Glutamatergic neuron (in vitro differentiated cells): ENCODE measurements at places on chromosomes 12 and 14. TPM values are rescaled to one million over a fixed set of nuclear protein-coding genes. Genes with fewer than 3 reads are reported as not detected.

DNA sequence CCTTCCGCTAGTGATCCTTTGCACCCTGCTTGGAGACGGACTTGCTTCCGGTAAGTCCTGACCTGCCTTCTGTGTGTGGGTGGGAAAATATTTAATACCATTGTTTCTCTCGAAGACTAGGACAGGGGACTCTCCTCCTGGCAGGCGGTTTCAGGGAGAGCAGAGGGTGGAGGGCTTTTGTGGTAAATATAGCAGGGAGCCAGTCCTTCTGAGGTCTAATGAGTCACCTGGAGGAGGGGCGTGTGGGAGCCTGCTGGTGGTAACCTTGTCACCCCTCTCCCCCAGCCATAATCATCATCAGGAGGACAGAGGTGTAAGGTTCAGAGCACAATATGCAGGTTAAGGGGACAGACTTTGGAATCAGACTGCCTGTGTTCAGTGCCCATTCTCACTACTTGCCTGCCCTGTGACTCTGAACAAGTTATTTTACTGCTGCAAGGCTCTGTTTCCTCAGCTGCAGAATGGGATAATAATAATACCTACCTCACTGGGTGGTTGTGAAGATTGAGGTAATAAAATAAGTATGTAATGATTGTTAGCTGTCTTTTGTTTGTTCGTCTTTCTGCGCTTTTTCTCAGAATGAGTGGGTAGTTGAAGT lies 47.4 kb downstream of the SUSD6 start:
- no peak for DNase-seq

- DNase-seq: no peak
Measured at GRCh38 chr14:91048265-91048664, 12.2 kb downstream of the RPS6KA5 start.

DNA sequence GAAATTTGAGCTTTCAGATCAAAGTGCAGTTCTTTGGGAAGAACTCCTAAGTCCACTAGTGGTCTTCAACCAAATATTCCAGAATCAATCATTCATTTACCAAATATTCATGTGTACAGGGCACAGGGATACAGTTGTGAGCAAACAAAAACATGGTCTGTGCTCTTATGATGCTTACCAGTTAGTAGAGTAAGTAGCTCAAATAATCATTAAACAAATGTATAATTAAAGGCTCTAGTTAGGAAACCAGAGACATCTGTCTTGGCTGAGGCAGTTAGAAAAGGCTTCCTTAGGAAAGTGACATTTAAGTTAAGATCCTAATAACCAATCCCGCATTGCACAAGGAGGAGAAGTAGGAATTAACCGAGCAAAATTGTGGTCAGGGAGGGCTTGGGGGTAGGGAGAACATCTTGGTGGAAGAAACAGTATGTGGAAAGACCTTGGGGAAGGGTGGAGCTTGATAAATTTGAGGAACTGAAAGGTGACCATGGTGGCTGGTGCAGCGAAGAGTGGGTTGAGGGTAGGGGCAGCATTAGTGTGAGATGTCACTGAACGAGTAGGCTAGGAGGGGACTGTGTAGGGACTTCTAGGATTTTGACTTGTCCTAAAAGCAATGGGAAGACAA lies 40.0 kb downstream of the PEBP1 start:
- DNase-seq: no peak

DNA sequence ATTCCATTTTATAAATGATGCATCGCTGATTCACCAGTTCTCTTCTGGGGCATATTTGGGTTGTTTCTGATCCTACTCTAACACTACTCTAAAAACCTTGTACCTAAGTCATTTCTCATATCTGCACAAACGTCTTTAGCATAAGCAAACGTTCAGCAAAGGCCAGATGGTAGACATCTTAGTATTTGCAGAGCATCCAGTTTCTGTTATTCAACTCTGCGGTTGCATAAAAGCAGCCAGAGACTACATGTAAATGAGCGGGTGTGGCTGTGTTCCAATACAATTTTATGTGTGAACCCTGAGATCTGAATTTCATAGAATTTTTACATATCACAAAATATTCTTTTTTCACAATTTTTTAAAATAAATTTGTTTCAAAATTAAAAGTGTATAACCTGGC lies 22.8 kb upstream of the MMP17 start:
- no peak for DNase-seq

- peak; percentile 45 for DNase-seq
Measured at GRCh38 chr14:77059276-77059915, 30.9 kb upstream of the IRF2BPL start.

- DNase-seq: no peak
Measured at GRCh38 chr12:131065279-131065678, 111.6 kb downstream of the ADGRD1 start.

- no peak for DNase-seq
Measured at GRCh38 chr12:3882406-3882805, 9.2 kb upstream of the PARP11 start.

DNA sequence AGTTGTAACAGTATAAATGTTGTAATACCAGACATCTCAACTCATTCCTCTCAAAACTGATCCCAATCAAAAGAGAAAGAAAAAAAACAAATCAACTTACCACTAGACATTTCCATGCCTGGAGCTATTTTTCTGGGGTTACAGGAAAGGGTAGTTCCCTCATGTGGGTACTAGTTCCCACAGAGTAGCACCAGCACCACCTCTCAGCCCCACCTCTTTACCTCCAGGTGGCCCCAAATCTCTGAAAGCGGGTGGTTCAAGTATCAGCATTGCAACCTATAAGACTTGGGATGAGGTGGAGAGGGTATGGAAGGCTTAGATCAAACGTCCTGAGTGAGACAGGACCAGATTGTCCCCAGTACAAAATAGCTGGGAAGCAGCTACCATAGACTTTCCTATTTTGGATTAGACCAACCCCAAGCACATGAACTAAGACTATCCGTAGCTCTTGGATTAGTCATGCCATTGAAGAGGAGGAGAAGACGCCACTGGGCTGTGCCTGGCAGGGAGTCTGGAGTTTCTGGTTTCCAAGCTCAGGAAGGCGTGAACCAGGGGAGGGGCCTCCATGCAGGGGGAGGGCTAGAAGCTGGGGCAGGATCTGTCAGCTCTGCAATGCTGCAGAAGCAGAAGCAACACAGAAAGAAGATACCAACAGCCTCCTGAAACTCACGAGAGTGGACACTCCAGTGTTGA lies at the start of gene SLC39A2:
TSS of gene SLC39A2 (plus strand) at position 620 of the 693 bp plus-strand sequence. CDS start 154 bp downstream, outside the sequence.
- DNase-seq: no peak

DNA sequence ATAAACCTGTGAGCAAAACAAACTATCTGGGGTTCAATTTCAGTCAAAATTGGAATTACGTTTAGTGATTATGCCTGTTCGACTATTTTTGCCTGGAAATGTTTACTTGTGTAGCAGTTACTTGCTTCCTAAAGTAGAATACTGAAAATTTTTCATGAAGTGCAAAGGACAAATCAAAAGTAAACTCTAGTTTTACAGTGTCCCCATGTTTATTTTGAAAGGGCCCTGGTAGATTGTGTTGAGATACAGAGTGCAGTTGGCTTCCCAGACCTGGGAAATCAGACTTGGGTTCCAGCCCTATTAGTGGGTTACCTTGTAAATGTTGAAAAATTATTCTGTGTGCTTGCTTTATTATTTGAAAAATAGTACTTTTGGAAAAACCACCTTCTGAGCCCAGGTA lies 17.3 kb downstream of the KLRB1 start:
- DNase-seq: no peak

- DNase-seq: no peak
Measured at GRCh38 chr14:37623971-37624370, 28.5 kb downstream of the TTC6 start.

- DNase-seq: no peak
Measured at GRCh38 chr12:90321369-90321768, 612.7 kb upstream of the ATP2B1 start.

GRCh38 chr12:8648576-8649205 lies 13.9 kb downstream of the MFAP5 start:
- DNase-seq: no peak

- DNase-seq: no peak
Measured at GRCh38 chr14:91888641-91889476, 21.5 kb upstream of the TC2N start.

DNA sequence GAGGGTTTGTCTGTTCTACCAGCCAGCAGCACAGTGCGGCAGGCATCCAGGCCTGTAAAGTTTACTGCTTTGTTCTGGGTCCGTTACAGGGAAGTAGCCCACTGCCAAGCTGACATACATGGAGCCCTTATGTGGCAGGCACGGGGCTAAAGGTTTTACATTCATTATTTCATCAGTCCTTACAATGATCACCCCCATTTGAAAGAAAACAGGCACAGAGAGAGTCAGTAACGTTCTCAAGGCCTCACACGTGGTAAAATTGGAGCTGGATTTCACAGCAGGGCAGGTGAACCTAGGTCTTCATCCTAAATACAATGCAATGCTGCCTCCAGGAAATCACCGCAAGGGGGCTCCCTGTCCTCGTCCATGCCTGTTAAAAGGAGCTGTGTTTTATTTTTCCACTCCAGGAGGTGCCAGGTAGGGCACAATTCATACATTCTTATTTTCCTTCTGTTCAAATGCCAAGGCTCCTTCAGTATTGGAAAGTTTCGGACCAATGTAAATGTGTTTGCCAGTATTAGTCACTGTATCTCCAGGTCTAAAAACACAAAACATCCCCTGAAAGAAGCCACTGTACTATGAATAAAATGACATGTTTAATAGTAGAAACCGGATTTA lies 172.2 kb upstream of the GZMB start:
- DNase-seq: peak; percentile 82

- DNase-seq: no peak
Measured at GRCh38 chr12:55692631-55693322, 14.9 kb downstream of the ITGA7 start.

DNA sequence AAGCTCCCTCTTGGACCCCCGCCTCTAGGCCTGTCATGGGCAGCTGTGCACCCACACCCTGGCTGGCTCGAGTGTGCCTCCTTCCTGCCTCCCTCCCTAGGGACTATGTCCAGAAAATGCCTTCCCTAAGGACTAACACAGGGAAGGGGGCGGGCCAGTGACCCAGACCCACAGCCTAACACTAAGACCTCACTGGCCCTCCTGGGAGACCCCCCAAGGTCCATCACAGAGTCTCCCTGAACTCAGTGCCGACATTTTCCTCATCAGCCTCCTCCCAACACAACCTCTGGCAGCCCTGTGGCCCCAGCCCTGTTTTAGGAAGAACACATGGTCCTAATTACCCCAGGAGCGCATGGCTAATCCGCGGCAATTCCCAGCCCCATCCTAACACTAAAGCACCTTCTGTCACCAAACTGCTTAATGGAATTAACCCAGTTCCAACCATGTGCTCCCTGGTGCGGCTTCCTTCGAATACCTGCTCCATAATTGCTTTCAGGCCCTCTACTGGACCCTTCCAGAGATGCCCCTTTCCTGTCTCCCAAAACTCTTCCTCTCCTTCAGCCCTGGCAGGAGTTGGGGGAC lies 5.6 kb downstream of the MSI1 start:
- peak; percentile 52 for DNase-seq

GRCh38 chr14:81728447-81728846 lies 194.8 kb upstream of the SEL1L start:
- no peak for DNase-seq

GRCh38 chr12:104888892-104889291 lies 69.2 kb downstream of the SLC41A2 start:
- no peak for DNase-seq

GRCh38 chr12:28486521-28486920 lies 296.3 kb downstream of the CCDC91 start:
- DNase-seq: no peak

DNA sequence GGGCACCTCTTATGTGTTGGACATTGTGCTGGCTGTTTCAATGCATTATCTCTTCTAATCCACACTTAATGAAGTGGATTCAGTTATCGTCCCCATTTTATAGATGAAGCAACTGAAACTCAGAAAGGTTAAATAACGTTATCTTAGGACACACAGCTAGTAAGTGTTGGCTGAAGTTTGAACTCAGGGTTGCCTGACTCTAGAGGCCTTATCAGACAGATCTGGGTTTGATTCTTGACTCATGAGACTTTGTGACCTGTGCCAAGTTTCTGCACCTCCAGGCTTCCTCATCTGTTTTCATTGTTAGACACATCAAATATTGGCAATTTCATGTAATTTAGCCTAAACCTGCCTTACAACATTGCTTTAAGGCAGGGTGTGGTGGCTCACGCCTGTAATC lies 18.2 kb upstream of the IRF2BPL start:
- no peak for DNase-seq

DNA sequence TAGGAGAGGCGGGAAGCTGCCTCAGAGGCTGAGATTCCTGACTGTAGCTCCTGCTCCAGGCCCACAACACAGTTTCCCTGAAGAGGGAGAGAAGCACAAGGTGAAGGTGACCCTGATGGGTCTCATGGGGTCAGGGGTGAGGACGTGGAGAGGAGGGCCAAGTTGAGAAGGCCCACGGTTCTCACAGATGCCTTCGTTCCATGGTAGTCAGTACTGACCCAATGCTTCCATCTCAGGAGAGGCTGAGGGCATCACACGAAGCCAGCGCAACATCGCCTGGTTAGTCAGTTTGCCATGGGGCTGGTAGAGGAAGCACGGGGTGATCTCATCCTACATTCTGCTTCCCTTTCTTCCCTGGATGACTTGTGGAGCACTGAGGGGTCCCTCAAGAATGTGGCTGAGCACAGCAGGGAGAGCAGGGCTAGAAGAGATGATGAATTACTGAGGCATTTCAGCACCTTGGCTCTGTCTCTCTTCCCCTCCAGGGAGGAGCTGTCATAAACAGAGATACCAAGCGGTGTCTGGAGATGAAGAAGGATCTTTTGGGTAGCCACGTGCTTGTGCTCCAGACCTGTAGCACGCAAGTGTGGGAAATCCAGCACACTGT lies 51.9 kb downstream of the GALNT8 start:
- DNase-seq: no peak

DNA sequence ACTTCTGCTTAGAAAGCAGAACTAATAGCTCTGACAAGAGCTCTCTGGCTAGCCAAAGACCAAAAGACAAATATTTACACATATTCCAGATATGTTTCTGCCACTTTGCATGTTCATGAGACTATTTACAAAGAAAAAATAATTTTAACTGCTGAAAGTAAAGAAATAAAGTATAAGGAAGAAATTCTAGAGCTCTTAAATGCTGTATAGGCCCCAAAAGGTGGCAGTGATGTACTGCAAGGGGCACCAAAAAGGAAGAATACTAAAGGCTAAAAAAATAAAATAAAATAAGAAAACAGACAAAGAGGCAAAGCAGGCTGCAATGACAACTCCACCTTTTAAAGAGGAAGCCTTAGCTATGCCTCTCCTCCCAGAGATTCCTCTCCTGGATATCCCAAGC lies 23.0 kb downstream of the KLRK1 start:
- DNase-seq: no peak

GRCh38 chr12:46904406-46905238 lies 78.8 kb upstream of the SLC38A4 start:
- no peak for DNase-seq

- no peak for DNase-seq
Measured at GRCh38 chr14:75049731-75050201, 1.5 kb downstream of the MLH3 start.

Gene PHC1
- total RNA-seq: 59.8 TPM

Gene TC2N
- total RNA-seq: 2.5 TPM

Gene GARIN6
- not detected for total RNA-seq

Gene DEPDC4
- total RNA-seq: 2.0 TPM

Gene IRAK3
- 3.9 TPM for total RNA-seq

Gene FAM186B
- total RNA-seq: not detected

Gene GAS2L3
- total RNA-seq: 56.2 TPM

Gene LTBR
- total RNA-seq: not detected

Gene CAPZA3
- not detected for total RNA-seq

Gene PXMP2
- total RNA-seq: 9.8 TPM

Gene MANSC4
- total RNA-seq: not detected

Gene NKX2-1
- total RNA-seq: not detected

Gene SIX1
- total RNA-seq: 79.6 TPM

Gene MYH6
- not detected for total RNA-seq

Gene RASSF9
- total RNA-seq: not detected

Gene DPF3
- 13.7 TPM for total RNA-seq

Gene BIN2
- not detected for total RNA-seq
